ENCODE measurements at places on chromosomes 7 and 10.

DNA sequence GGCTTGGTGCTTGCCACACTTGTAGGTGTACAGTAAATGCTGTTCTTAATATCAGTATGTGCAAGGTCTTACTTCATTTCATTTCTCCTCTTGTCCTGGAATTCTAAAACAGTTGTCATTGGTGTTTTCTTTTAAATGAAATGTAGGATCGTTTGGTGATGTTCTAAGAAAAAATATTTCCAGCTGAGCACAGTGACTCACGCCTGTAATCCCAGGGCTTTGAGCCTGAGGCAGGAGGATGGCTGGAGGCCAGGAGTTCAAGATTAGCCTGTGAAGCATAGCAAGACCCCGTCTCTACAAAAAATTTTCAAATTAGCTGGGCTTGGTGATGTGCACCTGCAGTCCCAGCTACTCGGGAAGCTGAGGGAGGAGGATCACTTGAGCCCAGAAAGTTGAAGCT lies 32.6 kb upstream of the ELN start:
- no peak for DNase-seq

- DNase-seq = no peak
Observed at GRCh38 chr10:1527951-1528350, 209.4 kb downstream of the ADARB2 start.

DNA sequence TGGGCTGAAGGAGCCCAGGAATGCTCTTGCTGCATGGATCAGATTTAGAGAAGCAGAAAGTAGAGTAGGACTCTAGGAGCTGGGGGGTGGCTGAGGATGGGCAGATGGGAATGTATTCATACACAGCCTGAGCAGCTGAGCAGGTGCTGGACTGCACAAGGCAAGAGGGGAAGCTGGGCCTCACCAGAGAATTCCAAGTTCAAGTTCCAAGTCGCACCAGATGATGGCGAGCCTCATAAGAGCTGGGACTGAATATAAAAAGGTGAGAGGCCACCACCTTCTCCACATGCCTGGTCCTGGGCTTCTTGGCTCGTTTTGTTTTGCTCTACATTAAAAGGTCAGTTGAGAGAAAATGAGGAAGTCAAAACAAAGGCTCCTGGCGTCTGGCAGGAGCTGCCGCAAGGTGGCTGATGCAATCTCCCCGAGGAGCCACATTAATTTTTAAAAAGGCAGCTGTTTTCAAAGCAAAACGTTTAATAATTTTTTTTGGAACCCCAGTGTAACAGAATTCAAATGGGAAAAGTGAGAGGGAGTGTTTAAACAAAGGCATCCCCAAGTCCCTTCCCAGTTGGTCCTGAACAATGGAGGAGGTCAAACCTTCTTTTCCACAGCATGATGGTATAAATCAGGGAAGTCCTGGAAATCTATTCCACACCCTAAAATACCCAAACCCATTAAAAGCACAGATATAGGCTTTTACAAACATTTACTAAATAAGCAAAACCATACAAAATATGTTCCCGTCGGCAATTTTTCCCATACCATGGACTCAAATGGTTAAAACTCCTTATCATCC lies 9.5 kb downstream of the CYREN start:
- no peak for DNase-seq

- DNase-seq = no peak
Observed at GRCh38 chr7:146067880-146068279, 48.7 kb upstream of the CNTNAP2 start.

DNA sequence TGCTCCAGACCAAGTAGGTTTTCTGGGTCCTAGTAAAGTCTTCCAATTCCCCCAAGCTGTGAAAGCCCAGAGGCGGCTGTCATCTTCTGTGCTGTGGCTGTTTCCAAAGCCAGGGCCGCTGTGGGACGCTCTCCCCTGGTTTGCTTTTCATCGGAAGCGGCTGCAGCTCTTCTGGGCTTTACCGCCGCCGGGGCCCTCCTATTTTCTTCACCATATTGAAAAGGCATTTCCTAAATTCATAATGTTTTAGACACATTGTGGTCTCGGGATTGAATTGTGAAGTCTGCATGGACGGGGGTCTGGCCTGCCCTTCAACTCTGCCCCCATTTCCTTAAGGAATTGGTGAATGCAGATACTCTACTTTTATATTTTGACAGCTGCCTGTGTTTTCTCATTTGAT lies 551.4 kb upstream of the MGMT start:
- DNase-seq = no peak

- no peak for DNase-seq
Observed at GRCh38 chr7:116277070-116277469, 66.7 kb downstream of the TES start.

DNA sequence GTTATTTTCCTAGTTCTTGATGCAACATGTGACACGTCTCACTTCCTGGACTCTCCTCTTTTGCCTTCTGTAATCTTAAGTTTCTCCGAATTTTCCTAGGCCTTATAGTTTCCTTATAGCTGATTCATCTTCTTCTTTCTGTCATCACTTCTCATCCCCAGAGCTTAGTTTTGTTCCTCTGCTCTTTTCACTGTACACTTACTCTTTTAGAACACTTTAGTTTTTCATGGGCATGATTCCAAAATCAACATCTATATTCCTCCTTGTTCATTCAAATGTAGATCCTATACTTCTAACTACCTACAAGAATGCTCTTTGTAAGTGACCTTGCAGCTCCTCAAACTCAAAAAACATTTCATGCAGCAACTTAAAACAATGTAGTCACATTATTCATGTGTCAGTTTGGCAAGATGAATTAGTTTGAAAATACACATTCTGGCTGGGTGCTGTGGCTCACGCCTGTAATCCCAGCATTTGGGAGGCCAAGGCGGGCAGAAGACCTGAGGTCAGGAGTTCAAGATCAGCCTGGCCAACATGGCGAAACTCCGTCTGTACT lies 13.1 kb upstream of the SLC26A3 start:
- no peak for DNase-seq

DNA sequence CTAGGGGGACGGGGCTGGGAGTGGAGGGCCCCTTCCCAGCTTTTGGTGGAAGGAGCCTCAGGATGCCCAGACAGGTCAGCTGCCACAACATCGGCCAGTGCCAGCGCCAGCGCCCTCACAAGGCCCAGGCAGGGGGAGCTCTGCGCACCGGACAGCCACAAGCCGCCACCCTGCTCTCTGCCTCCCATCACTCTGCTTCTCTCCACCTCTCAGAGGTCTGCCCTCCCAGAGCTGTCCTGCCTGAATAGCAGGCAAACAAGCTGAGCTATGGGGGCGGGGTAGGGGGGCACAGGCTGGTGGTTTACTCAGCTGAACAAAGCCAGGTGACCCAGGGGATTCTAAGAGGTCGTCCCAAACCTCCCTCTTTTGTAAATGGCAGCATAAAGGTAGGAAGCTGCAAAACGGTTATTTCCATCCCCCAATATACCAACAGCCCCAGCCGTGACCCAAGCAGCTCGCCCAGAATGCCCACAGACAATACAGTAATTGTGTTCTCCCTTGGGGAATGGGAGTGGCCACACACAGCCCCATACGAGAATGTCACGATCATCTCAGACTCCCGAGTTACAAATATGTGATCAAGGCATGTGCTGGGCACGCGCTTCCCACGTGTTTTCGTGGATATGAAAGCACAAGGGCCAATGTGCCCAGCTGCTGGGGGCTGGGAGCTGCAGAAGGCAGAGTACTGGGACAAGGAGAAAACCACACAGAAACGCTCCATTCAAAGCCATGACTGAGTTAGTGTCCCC lies 19.7 kb downstream of the FAM53B start:
- no peak for DNase-seq

- no peak for DNase-seq
Observed at GRCh38 chr7:92695308-92696261, 105.4 kb upstream of the FAM133B start.

DNA sequence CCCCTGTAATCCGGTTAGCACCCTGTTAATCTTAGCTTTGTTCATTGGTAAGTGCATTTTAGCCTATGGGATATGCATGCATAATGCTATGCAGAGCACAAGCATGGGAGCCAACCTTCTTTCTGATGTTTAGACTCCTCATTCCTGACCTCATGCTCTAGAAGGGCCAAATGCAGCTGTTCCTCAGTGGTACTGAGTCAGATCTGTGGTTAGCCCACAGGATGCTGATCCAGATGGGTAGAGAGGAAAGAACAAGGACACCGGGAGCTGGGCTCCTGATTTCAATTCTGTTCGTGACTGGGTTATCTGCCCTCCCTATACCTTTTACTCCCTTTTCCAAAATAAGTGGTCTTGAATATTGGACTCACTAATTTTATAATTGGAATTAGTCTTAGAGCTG lies 31.7 kb upstream of the C10orf90 start:
- DNase-seq = no peak

DNA sequence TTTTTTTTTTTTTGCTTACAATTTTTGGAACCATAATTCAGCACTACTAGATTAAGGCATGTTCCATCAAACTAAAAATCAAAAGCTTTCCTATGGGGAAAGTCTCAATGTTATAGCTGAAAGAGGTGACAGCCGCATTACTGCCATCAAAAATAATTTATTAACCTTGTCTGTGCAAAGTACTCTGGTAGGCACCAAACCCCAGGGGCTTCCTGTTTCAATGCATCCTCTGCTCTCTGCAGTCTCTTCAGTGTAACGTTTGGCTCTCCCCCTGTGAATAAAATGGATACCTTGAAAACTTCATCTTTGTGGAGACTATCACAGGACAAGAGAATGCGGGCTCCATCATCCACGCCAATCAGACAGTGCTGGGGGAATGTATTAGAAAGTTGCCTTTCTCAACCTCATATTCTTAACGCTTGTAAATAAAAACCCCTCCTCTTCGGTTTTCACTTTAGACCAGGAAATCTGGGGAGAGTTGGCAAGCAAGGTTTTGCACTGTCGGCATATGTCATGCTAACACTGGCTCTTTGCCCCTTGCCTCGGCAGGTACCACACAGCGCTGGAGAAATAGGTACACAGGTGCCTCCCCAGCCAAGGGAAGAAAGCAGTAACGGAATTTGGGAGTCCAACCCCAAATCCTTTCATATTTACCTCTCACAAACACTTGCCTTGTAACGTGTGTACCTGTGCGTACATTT lies 1.6 kb upstream of the NRG3 start:
- DNase-seq = no peak

Measured in NCI-H774 (cell line).